Activated gamma-delta T cell treated with anti-CD3 and anti-CD28 coated beads, Interleukin-2, amount 50 U/mL, for 16 hours (primary cell): ENCODE measurements at places on chromosomes 7 and 10.

GRCh38 chr10:14742815-14743214, 31.9 kb downstream of the FAM107B start:
- no peak for DNase-seq

DNA sequence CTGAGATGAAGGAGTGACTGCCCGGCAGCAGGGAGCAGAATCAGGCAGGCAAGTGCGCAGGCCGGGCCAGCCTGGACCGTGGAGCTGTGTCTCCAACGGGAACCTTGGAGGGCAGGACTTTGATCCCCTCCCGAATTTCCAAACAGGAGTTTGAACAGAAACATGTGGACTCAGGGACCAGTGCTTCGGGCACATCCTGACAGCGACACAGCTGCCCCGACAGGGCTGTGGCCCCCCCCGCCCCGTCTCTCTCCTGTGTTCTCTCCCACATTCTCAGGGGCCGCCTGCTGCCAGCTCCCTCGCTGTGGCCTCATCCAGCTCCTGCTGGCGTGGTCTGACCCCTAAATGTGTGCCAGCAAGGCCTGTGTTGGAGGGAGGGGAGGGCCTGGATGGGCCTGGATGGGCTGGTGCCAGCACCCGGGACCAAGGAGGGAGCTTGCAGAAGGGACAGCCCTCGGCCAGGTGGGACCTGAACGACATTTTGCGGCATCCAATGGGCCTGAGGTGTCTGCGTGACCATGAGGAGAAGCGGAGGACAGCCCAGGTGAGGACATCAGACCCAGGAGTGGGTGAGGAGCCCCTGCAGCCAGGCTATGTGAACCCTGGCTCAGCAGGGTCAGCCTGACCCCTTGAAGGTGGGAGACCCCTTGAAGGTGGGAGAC, 222.9 kb downstream of the DNAJB6 start:
- no peak for DNase-seq

GRCh38 chr7:148230296-148230695, 360.3 kb upstream of the C7orf33 start:
- DNase-seq = no peak

GRCh38 chr7:24059775-24060174, 224.2 kb upstream of the NPY start:
- DNase-seq = no peak

DNA sequence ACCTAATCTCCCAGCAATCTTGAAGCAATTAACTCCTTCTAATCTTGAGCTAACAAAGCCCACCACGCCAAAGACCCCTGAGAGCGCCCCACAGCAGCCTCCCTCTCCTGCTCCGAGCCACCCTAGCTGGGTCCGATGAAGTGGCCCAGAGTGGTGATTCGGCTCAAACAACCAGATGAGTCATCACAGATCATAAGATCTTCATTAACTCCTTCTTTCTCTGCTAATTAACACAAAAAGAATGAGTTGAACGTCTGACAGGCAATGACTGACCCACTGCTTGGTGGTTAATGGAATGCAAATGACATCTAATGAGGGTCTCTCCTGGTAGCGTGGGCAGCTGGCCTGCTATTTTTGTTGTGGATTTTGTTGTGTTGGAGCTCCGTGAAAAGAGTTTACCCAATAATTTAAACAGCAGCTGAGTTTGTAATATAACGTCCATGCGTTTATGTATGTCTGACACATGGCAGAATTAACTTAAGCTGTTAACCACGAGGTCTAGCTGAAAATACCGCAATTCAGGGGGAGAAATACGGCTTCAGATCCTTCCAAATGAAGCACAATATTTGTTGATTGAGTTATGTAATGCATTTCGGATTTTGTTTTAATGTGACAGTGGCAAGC, 161.4 kb downstream of the RAB11FIP2 start:
- no peak for DNase-seq

DNA sequence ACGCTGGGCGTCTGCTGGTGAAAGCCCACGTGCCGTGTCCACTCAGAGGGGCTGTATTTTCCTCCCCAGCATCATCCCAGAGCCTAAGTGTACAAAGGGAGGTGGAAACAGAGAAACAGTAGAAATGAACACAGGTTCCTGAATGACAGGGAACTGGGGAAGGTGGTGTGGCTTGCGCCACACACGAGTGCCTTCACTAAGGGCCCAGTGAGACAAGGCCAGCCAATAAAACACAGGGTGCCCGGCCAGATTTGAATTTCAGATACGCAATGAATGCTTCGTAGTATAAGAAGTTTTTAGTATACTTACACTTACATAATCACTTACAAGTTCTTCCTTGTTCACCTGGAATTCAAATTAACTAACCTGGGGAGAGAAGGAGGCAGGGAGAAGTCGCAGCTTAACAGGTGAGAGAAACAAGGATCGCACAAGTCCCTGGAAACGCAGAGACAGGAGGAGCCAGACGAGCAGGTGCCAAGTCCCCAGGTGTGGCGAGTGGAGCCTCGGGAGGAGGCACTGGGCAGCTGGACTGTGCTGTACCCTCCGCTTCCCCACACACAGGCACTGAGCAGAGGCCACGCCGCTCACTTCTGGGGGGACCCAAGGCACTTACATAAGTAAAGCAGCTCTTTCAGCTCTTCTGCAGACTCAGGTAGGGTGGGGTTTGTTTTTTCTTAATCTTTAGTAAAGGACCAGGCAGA, 105.2 kb upstream of the MGMT start:
- no peak for DNase-seq

DNA sequence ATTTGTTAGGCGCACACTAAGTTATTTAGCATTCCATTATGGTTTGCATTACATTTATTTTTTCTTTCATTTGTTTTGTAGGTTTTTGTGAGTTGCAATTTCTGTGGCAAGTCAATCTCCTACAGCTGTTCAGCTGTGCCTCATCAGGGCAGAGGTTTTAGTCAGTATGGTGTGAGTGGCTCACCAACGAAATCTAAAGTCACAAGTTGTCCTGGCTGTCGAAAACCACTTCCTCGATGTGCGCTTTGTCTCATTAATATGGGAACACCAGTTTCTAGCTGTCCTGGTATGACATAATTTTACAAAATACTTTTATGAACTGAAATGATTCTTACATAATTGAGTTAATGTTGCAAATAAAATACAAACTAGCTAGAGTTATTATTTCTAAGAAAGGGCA, 29.5 kb downstream of the MIOS start:
- no peak for DNase-seq

DNA sequence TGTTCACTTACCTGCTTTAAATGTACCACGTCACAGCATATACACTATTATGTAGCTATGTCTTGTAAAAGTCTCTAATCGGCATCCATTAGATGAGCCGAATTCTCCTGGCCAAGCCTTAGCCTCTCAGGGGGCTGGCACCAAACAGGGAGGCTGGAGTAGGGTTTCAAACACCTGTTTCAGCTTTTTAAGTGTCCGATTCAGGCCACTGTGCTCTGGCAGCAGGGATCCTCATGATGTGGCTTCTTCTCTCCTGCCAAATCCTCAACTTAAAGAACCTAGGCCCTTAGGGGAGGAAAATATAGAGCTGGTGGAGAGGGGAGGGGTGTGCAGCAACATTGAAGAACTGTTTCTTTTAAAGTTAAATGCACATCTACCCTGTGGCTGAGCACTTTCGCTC, 68.5 kb upstream of the NFKB2 start:
- DNase-seq = no peak

- DNase-seq = no peak
Observed at GRCh38 chr10:12501841-12502525, 152.6 kb downstream of the CAMK1D start.

DNA sequence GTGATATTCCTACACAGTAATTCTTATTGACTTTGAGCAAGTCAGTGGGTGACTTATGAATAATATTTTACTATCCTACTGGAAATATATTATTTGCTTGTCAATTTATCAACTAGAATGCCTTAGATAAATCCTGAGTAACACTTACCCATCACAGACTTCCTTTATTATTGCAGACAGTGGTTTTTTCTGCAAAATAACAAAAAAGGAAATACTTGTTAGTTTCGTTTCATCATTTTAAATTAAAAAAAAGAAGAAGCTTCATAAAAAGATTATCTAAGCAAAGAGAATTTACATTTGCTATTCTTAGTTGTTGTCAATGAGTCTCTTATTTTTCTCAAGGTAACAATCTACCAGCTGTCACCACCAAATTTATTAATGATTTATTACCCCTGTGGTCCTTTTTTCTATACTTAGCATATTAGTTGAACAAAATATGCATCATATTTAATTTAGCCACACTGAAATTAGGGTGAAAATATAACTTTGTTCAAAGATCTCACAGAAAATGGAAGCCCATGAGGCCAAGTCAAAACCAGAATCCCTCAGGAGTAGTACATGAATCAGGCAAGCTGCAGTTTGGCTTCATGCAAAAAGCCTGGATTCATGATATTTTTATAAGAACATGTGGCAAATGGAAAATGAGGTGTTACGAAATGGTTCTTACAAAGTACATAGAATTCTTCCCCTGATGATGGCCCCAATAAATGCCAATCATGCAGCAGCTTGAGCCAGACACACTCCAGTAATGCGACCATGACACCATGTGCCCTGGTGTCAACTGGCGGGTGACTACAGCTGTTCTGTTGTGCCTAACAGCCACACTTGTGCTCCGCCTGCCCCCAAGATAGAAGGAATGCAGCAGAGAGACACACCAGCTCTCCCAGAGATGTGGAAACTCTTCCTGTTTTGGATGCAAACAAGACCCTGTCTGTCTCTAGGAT, 132.6 kb downstream of the ELMO1 start:
- no peak for DNase-seq

DNA sequence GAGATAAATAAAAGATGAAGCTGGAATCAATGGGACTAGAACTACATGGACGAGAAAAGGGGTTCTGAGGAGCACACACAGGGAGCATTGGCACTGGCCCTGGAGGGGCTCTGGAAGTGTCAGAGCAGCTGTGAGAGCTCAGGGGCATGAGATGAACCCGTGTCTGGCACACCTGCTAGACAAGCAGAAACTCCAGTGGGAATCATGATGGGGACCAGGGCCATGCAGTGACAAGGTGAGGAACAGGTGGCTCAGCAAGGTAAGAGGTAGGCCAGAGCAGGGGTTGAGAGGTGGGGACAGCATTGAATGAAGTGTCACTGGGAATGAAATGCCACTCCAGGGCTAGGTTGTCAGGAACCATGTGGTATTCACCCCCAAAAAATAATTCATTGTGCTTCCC, 588.5 kb downstream of the GRID1 start:
- DNase-seq = no peak

DNA sequence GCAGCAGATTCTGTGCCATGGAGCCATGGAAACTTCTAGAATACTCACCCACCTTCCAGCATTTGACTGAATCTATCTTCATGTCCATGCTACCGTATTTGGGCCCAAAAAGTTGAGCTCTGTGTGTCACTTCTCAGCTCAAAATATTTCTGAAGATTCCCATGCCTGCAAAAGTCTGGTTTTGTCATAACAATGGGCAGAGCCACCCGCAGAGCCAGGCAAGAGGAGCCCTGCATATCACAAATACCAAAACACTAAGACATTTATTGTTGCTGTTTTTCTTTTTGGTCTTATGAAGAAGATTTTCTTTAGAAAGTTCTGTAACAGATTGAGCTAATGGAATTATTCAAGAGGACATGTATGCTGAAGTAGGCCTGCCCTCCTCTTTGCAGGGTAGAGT, 68.1 kb downstream of the PRTFDC1 start:
- no peak for DNase-seq

- peak; percentile 19 for DNase-seq
Observed at GRCh38 chr7:24665564-24666294, 91.5 kb downstream of the GSDME start.

DNA sequence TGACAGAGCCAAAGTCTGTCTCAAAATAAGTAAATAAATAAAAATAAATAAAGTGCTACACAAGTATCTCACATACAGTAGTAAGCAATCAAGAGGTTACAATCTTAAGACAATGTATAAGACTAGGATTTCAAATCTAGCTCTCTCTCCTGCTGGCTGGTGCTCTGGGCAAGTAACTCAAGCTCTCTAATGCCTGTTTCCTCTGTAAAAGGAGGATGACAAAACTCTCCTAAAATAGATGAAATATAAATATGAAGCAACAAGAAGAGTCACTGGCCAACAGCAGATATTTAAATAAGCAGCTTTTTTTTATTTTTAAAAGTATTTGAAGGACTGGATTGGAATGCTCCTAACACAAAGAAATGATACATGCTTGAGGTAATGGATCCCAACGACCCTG, 7.2 kb downstream of the SFMBT2 start:
- no peak for DNase-seq

DNA sequence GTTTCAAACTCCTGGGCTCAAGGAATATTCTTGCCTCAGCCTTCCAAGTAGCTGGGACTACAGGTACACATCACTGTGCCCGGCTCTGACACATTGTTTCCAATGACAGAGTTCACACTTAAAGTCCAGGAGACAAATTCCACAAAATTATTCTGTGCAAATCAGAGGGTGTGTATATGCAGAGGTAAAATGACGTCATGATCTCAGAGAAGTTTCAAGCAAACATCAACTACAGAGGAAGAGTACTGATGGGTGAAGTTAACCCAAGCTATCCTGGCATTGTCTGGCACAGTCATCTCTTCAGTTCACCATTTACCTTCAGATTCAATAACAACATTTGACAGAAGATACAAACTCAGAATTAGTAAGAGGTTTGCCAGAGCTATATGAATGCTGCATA, 388.9 kb downstream of the HPSE2 start:
- DNase-seq = no peak

GRCh38 chr7:138075350-138075749, 909 bp upstream of the AKR1D1 start:
- no peak for DNase-seq

- no peak for DNase-seq
Observed at GRCh38 chr7:157389951-157390730, 53.3 kb downstream of the DNAJB6 start.

- no peak for DNase-seq
Observed at GRCh38 chr10:104304356-104304745, 33.9 kb downstream of the ITPRIP start.

- no peak for DNase-seq
Observed at GRCh38 chr10:49076741-49077521, 38.4 kb downstream of the VSTM4 start.

DNA sequence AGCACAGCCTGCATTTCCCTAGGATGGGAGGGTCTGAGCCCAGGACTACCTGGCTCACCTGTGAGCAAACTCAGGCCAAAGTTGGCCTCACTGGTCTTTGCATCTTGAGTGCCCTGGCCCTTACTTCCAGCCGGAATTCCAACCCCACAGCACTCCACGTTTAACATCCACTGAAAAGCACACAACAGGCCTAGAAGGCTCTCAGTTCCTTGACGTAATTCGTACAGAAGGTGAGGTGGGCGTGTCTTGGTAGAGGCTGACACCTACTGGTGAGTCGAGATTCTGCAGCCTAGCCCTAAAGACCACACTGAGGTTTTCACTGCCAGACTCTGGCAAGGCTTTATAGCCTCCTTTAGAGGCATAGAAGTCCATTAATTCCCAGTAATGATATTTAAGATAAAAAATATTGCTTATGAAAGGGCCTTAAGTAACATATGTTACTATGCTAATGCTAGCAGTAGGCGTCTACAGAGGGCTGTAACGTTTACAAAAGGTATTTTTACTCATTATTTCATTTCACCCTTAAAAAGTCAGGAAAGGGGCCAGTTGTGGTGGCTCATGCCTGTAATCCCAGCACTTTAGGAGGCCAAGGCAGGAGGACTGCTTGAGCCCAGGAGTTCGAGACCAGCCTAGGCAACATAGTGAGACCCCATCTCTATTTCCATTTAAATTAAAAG, 95.8 kb downstream of the HIP1 start:
- DNase-seq = peak; percentile 32

GRCh38 chr7:31549611-31550010, 35.7 kb downstream of the ITPRID1 start:
- DNase-seq = no peak
